HFFc6 (cell line): ENCODE measurements at places on chromosomes 4 and X.

DNA sequence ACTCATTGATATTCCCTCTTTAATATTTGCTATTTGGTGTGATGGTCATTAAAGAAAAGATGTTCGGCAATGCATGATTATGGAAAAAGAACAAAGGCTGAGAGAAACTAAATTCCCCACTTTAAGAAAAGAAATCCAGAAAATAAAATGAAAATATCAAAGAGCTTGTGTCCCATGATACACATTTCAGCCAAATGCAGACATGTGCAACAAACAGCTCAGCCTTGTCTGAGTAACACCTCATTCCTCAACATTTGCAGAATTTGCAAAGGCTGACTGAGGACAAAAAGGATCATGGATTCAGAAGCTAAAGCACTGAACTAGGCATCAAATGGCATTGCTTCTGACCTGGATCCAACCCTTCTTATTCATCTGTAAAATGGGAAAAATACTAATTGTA is 281.0 kb downstream of the RAB28 start:
- DNase-seq, result no peak

GRCh38 chr4:15381806-15382338 is 46.0 kb upstream of the C1QTNF7 start:
- no peak for DNase-seq

DNA sequence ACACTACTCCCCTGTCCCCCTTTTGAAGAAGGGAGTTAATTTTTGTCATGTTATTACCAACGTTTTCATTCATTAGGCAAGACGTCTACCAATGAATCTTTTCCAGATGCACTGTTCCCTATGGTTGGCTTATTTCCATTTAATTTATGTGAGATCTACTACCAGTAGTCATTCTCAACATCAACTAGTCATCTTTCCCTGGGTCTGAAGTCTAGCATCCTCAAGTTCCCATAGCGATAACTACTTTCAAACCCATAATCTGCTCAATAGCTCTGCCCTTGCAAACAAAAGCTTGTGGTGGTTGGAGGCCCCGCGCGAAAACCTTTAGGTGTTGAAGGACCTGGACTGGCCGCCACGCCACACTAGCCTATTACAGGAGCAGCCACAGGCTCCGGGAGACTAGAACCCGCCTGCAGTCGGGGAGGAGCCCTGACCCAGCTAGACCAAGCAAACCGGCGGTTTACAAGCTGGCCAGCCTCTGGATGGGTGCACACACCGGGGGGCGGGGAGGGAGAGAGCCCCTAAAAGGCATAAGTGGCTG is 746 bp downstream of the PPAT start:
- DNase-seq, result peak; percentile 69

- peak; percentile 82 for DNase-seq
Measured at GRCh38 chrX:73577361-73577760, 14.4 kb downstream of the CHIC1 start.

DNA sequence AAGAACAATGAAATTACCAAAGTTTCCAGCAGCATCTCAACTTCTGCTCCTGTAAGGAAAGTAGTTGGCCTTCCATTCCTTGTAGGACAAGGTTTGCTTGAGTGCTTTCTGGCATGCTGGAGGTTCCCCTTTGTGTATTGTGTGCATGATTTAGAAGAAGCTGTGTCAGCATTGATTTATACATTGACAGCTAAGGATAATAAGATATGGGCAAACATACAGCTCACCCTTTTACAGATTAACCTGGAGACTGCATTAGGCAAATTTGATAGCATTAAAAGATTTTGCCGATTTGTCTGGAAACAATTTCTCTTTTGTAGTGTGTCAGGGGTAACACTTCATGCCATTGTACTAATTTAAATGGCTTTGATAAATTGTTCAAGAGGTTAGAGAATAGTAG is 221.8 kb upstream of the PACRGL start:
- no peak for DNase-seq

- peak; percentile 18 for DNase-seq
Measured at GRCh38 chrX:108309144-108309543, 129.1 kb downstream of the COL4A6 start.

DNA sequence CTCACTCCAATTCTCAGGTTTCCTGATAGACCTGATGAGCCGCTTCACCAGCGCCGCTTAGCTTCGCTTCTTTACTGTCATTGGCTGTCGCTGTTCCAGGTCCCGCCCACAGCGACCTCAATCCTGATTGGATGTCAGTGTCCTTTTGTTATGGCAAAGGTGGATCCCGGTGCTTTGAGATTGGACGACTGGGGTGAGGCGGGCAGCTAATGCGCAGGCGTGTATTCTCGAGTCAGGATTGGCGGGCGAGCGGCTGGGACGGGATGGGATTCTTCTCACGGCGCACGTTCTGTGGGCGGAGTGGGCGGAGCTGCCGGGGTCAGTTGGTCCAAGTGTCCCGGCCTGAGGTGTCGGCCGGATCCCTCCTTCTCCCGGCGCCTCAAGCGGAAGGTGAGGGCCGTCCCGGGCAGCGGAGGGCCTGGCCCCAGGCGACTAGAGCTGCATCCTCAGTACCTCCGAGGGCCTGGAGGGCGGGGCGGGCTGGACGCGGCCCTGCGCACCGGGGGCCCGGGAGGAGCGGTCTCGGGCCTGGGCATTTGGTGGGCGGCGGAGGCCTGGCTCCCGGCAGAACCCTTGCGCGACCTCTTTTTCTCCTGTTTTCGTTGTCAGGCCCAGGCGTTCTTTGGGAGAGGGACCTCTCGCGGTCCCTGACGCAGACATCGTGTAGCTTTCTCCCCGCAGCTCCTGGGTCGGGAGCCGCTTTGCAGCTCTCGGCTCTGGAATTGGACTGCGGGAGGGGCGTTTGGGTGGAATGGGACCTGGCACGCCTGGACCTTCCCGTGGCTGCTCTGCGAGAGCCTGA is at the start of gene SCOC:
TSS of gene SCOC (plus strand) at position 319 of the 802 bp plus-strand sequence. CDS start 5,525 bp downstream, outside the sequence.
- peak; percentile 100 for DNase-seq

DNA sequence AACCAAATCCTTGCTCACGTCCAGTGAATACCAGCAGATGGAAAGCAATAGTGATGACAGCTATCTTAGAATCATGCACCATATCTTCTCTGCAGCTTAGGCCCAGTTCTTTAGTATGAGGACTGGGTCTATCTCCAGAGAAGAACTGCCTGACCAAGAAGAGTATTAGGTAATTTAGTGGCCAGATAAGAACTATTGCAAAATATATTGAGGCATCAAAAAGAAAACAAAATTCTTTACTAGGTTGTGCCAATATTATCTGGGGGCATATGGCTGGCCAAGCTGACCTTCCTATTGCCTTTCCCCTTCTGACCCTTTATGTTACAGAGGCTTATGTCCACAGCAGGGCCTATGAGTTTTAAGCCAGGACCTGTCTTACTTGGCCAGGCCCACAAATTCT is 91.2 kb downstream of the RLIM start:
- no peak for DNase-seq

DNA sequence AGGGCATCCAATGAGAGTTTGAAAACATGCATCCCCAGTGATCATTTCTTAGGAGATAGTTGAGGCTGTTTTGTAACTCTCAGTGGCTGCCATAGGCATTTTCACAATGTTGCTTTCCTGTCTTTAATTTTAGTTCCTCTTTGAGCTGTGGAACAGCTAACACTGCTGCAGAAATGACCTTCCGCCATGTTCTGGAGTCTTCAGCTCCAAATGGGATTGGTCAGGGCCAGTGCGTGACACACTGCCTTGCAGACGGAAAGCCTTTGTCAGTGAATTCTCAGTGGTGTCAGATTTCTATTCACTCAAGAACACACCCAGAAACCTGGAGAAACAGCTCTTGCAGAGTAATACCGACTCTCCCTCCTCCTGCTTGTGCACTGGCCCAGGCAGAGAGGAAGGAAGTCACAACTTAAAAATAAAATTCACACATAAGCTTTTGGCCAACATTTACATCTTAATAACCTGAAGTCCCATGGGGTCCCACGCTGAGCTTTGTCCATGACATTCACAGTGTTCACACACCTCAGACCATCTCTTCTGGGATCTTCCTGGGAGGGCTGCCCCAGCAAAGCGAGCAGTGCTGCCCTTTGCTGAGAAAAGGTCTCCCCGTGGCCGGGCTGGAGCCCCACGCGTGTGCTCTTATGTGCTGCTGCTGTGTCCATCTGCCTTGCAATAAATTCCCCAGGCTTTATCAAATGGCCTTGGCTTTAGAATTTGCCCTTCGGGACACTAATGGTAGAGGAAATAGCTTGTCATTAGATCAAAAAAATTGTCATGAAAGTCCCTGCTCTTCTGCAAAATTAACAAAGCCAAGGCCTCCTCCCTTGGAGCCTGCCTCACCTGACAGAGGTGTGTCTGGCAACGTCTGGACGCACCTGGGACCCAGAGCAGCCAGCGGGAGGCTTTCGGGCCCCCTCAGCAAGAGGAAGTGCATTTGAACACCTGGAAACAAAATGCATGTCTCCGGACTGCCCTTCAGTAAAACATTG is 126.8 kb downstream of the IRF2 start:
- no peak for DNase-seq

GRCh38 chrX:153573984-153574383 is 25.0 kb downstream of the CCNQ start:
- no peak for DNase-seq

GRCh38 chrX:103441878-103442535 is 65.7 kb downstream of the BEX3 start:
- DNase-seq, result no peak

DNA sequence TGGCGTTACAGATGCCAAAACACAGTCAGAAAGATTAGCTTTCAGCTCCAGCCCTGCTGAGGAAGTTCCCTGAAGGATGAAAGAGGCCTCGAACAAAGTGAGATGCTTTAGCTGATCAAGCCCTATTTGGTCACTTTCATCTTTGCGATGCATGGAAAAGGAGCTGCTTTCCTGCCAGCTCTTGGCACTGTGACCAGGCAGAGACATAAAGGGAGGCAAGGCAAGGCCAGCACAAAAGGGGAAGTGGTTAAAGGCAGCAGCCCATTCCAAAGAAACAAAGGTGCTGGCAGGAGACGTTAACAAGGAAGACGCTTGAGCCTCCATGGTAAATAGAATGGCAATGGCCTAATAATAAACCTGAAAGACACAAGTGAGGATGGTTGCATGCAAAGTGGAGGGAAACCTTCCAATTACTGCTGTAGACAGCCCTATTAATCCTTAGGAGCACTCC is 617.1 kb upstream of the INTU start:
- no peak for DNase-seq

DNA sequence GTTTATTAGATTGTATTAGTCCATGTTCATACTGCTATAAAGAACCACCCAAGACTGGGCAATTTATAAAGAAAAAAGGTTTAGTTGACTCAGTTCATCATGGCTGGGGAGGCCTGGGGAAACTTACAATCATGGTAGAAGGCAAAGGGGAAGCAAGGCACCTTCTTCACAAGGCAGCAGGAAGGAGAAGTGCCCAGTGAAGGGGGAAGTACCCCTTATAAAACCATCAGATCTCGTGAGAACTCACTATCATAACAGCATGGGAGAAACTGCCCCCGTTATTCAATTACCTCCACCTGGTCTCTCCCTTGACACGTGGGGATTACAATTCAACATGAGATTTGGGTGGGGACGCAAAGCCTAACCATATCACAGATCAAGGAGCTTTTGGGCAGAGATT is 8.1 kb upstream of the HSD17B13 start:
- no peak for DNase-seq

DNA sequence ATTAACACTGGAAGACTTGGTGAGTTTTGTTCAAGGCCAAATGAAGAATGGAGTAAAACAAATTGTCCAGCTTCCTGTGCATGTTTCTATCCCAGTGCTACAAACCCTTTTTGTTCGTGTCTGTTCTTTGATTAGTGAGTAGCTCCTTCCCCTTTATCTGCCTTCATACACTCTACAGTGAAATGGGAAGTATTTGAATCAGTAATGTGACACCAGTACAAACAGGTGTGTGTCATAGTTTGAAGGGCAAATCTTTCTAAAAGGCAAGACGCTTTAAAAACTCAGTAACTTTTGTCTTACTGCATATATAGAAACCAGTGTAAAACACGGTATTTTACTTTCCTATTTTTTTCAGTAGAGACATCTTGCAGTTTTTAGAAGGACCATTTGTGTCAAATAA is 5.9 kb downstream of the ARHGEF38 start:
- no peak for DNase-seq

- DNase-seq, result peak; percentile 8
Measured at GRCh38 chrX:118652717-118653116, 74.7 kb upstream of the IL13RA1 start.

GRCh38 chrX:112211459-112211858 is 128.9 kb upstream of the TRPC5 start:
- no peak for DNase-seq

- peak; percentile 78 for DNase-seq
Measured at GRCh38 chrX:19846995-19847790, 40.2 kb downstream of the SH3KBP1 start.

DNA sequence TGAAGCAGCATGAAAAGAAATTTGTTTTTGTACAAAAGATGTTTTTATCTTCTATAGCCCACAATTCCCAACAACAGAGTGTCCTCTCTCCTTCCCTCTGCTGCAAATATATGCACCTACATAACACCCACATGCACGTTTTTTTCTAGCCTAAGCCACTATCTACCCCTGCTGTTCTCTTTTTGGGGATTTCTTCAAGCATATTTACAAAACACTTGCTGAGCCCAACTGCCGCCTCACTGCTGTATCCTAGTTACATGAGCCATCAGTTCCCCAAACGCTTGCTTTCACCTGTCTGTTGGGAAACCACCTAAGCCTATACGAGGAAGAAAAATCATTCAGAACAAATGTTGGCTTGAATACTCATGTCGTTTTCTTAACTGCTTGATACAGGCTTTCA is 127.2 kb downstream of the CHRNA9 start:
- no peak for DNase-seq

DNA sequence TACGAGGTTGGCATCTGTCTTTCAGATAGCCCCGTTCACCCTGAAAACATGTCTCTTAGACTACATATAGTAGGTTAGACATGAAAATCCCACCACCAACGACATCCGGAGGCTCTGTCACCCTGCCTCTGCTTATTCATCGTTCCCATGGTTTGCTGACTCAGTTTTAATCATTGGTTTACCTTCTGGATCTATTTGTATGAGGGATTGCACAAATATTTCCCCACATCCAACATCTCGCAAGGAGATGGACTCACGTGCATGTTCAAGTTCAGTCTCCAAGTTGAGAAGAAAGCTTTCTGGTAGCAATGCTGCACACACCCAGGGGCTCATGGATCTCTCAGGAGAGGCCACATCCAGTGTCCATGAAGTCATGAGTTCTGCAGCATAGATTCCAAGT is 10.8 kb downstream of the CETN2 start:
- peak; percentile 49 for DNase-seq

- DNase-seq, result no peak
Measured at GRCh38 chrX:138858438-138858837, 146.9 kb upstream of the FGF13 start.

DNA sequence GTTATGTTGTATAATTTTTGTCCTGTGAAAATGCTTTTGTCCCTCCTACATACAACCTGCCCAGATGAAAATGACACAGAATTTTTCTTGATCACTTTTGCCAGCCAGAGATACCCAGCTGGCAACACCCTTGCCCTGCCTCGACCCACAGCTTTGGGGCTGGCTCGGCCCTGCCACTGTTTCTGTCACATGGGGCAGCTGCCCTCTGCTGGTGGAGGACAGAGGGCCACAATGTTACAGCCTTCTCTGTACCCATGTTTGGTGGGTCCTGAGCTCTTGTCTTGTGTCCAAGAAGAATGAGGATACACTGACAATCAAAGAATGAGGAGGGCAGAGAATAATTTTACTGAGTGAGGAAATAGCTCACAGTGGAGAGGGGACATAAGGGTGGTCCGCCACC is 31.1 kb downstream of the BMP15 start:
- no peak for DNase-seq

- DNase-seq, result no peak
Measured at GRCh38 chr4:104740161-104740560, 245.5 kb upstream of the CXXC4 start.

- DNase-seq, result no peak
Measured at GRCh38 chr4:95537191-95537590, 11.6 kb downstream of the UNC5C start.
